Umbilical cord (tissue), 2 donors: ENCODE measurements at places on chromosomes 12 and 14.

DNA sequence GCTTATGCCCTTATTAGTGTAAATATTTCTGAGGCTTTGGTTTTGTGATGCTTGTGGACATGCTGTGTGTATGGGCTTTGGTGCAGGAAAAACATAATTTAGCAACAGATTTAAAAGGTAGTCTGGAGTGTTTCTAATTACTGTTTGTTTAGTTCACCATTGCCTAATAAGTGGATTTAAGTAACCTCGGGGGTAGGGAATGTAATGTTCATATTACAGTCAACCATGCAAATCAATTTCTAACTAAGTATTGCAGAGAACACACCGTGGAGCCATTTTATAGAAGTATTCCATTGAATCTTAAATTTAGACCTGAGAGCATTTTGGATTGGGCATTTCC is 53.5 kb downstream of the ANO6 start:
- no peak for DNase-seq

GRCh38 chr12:3250034-3250433 is 172.9 kb downstream of the TSPAN9 start:
- no peak for DNase-seq

GRCh38 chr12:12684375-12685106 is 11.4 kb downstream of the GPR19 start:
- DNase-seq: peak; percentile 61

- DNase-seq: no peak
These were observed 91.3 kb downstream of the BBS10 start for GRCh38 chr12:76256904-76257303.

GRCh38 chr12:75721796-75722195 is 210.4 kb upstream of the KRR1 start:
- peak; percentile 85 for DNase-seq

- DNase-seq: no peak
These were observed 138.7 kb downstream of the PDE3A start for GRCh38 chr12:20507056-20507455.

DNA sequence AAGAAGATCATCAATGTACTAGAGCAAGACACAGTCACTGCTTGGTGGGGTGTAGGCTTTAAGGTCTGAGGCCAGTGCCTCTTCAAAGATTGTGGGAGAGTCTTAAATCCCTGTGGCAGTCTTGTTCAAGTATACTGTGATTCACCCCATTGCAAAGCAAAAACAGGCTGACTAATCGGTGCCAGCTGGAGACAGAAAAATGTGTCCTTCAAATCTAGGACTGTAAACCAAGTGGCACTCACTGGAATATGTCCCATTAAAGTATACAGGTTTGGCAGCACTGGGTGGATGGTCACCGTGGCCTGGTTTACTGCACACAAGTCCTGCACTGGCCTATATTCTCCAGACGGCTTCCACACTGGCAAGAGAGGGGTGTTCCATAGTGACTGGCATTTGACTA is 1315.3 kb downstream of the TMEM121 start:
- DNase-seq: no peak

DNA sequence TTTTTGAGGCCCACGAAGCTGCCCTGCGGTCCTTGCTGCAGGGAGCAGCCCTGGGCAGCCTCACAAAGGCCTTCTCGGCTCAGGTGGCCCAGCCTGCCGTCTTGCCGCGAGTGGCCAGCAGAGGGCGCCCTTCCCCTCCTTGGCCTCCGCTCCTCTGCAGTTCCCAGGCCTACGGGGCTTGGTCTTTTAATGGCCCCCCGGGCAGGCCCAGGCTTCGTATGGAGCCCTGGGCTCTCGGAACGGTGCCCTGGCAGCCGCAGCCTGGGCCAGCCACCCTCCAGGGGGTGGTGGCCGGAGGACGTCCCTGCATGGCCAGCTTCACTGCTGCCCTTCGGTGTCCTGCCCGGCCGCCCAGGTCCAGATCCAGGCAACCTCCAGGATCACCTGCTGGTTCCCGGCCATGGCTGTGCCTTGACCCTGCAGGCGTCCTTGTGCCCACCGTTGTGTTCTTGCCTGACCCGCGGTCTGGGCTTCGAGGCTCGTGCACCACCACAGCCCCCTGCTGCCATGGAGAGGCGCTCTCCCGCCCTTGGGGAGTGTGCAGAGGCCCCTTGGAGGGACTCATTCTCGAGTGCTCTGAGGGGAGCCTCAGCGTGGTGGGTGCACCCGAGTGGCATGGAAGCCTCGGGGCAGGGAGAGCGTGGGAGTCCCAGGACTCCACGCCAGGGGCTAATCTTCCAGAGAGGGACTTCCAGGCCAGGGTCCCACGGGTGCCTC is 9.4 kb downstream of the ASPG start:
- no peak for DNase-seq

DNA sequence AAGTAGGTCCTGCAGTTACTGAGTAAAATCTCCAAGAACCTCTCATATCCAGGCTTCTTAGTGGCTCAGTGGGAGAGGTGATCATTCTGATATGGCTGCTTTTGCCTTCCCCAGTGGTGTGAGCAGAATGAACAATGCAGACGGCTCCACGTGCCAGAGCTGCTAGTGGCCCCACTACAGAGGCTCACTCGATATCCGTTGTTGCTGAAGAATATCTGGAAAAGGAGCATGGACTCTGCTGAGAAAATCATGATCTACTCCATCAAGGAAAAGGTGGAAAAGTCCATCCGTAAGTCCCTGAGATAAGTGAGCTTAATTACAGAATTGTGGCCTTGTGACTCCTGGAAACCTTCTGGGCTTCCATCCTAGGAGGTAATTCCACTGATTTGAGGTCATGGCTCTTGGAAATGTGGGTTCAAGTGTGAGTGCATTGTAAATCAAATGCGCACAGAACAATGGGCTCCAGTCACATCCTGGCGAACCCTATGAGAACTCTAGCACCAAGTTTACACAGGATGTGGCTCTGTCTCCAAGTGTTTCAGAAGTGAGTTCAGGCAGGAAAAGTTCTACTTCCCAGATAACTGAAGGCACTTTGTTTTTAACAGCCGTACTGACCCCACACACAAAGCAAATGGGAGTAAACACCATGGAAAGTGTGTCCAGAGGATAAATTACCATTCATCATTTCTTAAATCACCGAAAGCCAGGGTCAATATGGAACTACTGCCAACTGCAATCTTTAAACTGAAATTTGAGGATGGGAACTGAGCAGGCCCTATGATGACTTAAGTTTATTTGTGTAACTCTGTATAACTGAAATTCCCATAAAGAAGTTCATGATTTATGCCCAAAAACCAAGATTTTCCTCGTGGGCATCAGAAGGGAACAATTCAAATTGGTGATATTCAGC is 51.4 kb downstream of the PLEKHG7 start:
- peak; percentile 39 for DNase-seq

GRCh38 chr14:49921401-49921800 is 28.5 kb downstream of the ARF6 start:
- no peak for DNase-seq

DNA sequence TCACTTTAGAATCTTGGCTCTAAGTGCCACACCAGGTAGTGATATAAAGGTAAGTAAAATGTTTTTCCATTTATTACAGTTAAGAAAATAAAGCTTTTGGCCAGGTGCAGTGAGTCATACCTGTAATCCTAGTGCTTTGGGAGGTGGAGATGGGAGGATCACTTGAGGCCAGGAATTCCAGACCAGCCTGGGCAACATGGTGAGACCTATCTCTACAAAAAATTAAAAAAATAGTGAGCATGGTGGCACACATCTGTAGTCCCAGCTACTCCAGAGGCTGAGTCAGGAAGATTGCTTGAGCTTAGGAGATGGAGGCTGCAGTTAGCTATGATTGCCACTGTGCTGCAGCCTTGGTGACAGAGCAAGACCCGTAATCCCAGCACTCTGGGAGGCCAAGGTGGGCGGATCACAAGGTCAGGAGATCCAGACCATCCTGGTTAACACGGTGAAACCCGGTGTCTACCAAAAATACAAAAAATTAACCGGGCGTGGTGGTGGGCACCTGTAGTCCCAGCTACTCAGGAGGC is 5.0 kb downstream of the FANCM start:
- no peak for DNase-seq

- DNase-seq: no peak
These were observed 20.8 kb upstream of the AMN start for GRCh38 chr14:102901633-102902032.

DNA sequence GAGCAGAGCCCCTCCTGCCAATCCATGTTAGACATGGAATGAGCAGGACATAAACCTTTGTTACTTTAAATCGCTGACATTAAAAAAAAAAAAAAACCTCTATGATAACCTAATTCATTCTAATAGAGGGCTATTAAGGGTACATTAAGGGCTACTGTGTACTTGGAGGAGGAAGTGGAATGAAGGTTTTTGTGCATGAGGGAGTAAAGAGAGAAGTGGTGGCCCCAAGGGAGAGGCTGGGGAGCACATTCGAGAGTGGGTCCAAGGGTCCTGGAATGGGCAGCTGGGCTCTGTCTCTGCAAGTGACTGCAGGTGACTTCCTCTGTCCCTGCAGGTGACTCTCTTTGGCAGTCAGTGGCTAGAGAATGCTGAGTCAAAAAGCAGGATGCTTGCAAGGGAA is 32.1 kb upstream of the PTGDR start:
- DNase-seq: no peak

DNA sequence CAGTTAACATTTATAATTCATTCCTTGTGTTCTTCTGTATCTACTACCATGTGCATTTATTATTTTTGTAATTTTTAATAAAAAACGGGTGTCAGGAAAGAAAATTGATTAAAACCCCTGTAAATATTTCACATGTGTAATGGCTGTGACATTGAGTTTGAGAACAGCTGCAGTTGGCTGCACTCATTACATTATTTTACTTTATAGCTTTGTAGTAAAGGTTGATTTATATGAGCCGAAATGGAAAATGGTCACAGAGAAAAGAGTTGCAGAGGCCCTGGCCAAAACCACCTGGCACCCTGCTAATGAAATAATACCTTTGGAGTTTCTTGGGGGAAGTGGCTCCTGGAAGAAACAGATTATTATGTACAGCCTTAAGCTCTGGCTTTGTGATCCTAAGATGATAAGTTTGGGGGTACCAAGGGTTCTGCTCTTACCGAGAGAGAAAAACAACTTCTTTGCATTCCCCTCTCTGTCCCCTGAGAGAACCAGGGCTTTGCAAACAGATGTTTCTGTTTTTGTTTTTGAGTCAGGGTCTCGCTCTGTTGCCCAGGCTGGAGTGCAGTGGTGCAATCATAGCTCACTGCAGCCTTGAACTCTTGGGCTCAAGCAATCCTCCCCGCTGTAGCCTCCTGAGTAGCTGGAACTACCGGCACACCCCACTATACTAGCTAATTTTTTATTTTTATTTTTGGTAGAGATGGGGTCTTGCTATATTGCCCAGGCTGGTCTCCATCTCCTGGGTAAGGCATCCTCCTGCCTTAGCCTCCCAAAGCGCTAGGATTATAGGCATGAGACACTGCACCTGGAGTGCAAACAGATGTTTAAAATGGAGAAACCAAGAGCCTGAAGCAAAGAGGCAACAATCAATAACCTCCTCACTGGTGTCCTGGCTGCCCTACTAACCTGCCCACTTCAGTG is 9.7 kb upstream of the DYNLL1 start:
- DNase-seq: no peak

DNA sequence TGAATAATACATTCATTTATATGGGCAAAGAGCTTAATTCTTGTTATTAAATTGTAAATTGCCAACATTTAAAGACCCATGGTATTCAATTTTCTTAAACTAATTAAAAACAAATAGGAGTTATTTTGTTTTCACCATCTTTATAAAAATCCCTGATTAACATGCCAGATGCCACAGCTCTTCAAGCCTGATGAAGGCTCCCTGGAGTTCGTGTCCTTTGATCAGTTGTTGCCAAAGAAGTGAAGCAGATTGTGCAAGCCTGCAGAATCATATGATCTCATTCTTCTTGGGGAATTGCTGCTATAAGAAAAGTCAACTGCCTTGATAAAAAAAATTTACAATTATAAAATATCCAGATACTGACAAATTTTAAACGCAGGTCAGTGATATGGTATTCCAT is 288.3 kb upstream of the PPFIA2 start:
- no peak for DNase-seq

DNA sequence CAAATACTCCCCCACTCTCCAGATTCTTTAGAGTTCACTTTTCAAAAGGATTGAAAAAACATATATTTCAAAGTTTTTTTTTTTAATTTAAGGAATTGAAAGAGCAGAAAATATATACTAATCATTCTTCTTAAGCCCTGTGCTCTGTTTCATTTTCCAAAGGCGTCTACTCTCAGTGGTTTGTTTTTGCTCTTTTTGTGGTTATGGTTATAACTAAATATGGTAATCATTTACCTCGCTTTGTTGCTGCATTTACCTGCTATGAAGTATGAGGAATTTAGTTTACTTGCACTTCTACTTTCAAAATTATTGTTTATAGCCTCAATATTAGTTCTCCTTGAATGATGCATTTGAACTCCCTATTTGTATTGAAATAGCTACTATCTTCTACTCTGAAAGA is 55.9 kb upstream of the LRRK2 start:
- no peak for DNase-seq

- no peak for DNase-seq
These were observed 21.0 kb downstream of the DDX24 start for GRCh38 chr14:94059998-94060397.

GRCh38 chr12:85405781-85406522 is 125.9 kb downstream of the ALX1 start:
- DNase-seq: peak; percentile 1

GRCh38 chr12:120006258-120006975 is 17.4 kb downstream of the BICDL1 start:
- DNase-seq: no peak

- DNase-seq: no peak
These were observed 61.6 kb downstream of the TMTC1 start for GRCh38 chr12:29722164-29722563.

- DNase-seq: no peak
These were observed 27.2 kb downstream of the NOC4L start for GRCh38 chr12:132171293-132171967.

- no peak for DNase-seq
These were observed 24.2 kb upstream of the NT5DC3 start for GRCh38 chr12:103865151-103865730.

GRCh38 chr14:26104717-26105116 is 493.1 kb downstream of the NOVA1 start:
- no peak for DNase-seq

GRCh38 chr14:47966076-47966810 is 290.8 kb upstream of the MDGA2 start:
- no peak for DNase-seq

DNA sequence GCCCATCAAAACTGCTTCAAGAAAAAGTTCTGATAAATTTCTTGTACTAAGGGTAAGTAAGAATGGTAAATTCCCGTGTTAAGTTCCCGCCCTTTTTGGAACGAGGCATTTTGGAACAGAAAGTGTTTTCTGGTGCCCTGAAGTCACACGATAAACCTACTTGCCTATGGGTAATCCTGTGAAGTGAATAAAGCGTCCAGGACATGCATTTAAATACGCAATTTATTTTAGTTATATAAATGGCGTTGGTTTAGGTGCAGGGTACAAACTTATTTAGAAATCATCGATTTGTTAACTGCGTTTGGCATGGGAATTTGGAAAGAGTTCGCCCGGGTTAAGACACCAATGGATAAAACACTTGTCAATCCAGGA is 715 bp upstream of the RAP1B start:
- peak; percentile 58 for DNase-seq

- no peak for DNase-seq
These were observed 83.4 kb downstream of the HECTD1 start for GRCh38 chr14:31124197-31124596.

- DNase-seq: no peak
These were observed 4.2 kb upstream of the GRIP1 start for GRCh38 chr12:66683073-66683472.

- no peak for DNase-seq
These were observed 1279.6 kb upstream of the USP15 start for GRCh38 chr12:60980558-60980957.

GRCh38 chr12:76189851-76190250 is 105.4 kb upstream of the NAP1L1 start:
- no peak for DNase-seq
